ENCODE measurements at places on chromosomes 7 and 10.
A peak's percentile ranks its signal among the peaks of the same experiment; 100 is the strongest.

- no peak for DNase-seq
Measured at GRCh38 chr7:69577221-69577620, 21.1 kb upstream of the AUTS2 start.

- no peak for DNase-seq
Measured at GRCh38 chr7:12517451-12517850, 53.1 kb upstream of the SCIN start.

GRCh38 chr7:105741982-105742381, 134.4 kb downstream of the ATXN7L1 start:
- DNase-seq: no peak

DNA sequence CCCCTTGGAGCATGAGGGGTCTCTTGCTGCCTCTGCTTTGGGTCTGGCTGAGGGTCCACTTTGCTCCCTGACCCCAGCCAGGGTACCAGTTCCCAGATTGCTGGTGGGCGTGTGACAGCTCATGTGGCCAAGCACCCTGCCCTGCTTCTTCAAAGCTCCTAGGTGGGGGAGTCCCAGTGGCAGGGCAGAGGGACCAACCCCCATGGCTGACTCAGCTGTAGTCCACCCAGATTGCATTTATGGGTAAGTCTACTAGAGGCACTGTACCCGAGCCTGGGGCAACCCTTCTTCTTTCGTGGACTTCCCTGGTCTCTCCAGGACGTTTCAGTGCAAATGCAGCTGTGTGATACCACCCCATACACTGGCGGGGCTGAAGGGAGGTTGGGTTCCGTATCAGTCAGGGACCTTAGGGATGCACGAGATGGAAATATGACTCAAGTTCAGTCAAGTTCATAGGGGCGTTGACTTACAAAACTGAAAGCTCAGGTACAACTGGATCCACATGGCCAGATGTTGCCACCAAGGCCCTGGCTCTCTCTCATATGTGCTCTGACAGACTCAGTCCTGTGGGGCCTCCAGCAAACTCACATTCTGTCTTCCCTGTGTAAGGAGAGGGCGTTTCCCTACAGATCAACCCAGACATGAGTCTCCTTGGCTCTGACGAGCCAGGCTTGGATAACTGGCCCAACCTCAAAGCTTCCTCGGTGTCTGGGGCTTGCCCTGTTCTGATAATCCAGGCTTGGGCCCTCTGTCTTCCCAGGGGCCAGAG, 13.6 kb downstream of the PTPRE start:
- DNase-seq: no peak

DNA sequence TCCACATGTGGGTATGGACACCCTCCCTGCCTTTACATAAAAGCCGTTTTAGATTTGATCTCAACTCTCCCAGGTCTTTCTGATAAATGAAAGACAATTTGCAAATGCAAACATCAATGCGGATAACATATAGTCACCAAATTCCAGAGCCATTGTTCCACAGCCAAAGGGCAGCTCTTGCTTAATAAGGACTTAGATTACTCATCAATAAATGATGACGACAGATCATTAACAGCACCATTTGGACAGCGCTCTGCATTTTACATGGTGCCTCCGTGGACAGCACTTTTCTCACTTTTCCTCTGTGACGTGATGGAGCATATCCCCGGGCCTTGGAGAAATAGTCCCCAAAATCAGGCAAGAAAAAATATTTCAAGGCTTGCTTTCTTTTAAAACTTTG, 370.3 kb upstream of the CELF2 start:
- no peak for DNase-seq

GRCh38 chr7:138665669-138666140, 35.5 kb downstream of the SVOPL start:
- DNase-seq: no peak

- no peak for DNase-seq
Measured at GRCh38 chr7:45606050-45606449, 31.9 kb downstream of the ADCY1 start.

GRCh38 chr10:45418849-45419675, 45.0 kb downstream of the ALOX5 start:
- peak; percentile 82 for DNase-seq

- DNase-seq: no peak
Measured at GRCh38 chr10:104339469-104340110, 1.3 kb upstream of the ITPRIP start.

DNA sequence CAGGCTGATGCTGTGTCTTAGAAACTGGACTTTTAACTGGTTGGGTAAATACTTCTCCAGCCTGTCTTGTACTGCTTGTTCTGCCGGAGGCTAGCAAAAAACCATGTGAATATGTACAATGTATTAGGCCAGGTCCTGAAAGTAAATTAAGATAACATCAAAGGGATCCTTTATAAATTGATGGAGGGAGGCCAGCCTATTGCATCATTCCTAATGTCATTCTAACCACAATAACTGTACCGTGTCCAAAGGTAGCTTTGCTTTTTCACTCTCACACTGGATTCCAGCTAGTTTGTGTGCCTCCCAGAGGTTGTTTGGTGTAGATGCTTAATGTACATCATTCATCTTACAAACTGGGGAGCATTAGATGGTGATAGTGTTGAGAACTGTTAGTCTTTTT, 91.2 kb upstream of the SEM1 start:
- no peak for DNase-seq

GRCh38 chr10:88388324-88388723, 194.8 kb downstream of the RNLS start:
- no peak for DNase-seq

DNA sequence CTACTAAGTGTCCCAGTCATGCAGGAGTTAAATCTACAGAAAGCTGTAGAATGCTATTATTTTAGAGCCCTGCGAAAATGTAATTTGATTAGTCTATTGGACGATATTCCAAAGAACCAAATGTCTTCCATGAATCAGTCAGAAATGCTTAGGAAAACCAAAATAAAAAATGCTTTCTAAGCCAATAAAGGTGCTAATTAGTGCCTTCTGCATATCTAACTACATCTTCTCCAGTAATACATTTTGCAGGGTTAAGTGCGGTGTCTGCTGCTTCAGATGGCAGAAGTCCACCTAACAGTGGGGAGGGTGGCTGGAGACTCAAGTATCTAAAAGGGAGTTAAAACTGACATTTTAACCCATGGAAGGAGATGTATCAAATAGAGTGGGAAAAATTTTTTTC, 50.1 kb downstream of the ITPRID1 start:
- DNase-seq: no peak

GRCh38 chr10:15113766-15114165, 16.6 kb downstream of the RPP38 start:
- no peak for DNase-seq
